ENCODE measurements at places on chromosomes 13 and 19.

- no peak for DNase-seq
These were observed 94.6 kb downstream of the LRCH1 start for GRCh38 chr13:46647512-46648065.

DNA sequence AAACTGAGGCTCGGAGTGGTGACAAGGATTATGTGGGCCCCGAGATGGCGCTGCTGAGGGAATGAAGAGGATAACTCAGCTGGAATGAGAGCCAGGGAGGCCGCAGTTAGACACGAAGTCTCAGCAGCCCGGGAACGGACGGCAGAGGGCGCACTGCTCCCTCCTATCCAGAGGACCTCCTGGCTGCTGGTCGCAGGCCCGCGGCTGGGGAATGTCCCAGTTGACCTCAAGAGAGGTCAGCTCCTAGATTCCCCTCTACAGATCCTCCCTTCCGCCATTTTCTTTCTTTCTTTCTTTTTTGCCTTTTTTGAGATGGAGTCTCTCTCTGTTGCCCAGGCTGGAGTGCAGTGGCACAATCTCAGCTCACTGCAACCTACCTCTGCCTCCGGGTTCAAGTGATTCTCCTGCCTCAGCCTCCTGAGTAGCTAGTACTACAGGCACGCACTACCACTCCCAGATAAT lies 24.1 kb upstream of the ASPDH start:
- peak; percentile 86 for DNase-seq

- no peak for DNase-seq
These were observed 1.0 kb upstream of the NAT14 start for GRCh38 chr19:55483706-55484592.

GRCh38 chr19:1151037-1151724 lies 22.9 kb downstream of the SBNO2 start:
- DNase-seq = no peak

DNA sequence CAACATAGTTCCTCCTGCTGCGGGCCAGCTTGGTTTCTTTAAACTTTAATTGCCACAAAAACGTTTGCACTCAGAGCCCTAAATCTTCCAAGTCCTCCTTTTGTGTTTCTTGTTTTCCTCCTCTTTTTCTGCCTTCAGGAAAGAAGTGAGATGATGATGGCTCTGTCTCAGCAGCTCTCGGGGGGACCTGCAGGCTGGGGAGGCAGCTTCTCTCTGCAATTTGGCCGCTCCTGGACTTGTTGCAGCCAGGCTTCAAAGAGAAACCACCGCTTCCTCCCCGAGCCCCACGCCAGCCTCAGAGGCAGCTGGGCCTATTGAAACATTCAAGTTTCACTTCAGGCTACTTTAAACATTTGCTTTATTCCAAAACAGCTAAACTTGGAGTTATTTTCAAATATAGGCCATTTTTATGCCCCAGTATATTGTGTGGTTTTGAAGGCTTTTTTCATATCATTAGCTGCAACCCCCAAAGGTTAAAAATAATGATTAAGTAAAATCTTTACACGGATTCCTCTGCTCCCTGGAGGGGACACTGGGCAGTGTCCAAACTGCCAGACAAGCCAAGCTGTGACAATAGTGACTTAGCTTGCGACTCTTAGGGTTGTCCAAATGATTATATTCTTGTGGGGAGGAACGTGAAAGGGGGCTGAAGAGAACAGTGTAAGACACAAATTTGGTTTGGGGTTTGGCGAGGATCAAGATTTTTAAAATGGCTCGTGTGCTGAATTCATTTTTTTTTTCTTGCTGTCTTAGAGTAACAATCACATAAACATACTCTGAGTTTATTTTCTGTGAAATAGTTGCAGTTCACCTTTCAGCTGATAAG lies 330.8 kb downstream of the DLEU7 start:
- peak; percentile 45 for DNase-seq

Measured in GM13977 (cell line).